ENCODE measurements at places on chromosomes 3 and 15.

- DNase-seq: no peak
These were observed 44.6 kb downstream of the SLC12A1 start for GRCh38 chr15:48250640-48251076.

DNA sequence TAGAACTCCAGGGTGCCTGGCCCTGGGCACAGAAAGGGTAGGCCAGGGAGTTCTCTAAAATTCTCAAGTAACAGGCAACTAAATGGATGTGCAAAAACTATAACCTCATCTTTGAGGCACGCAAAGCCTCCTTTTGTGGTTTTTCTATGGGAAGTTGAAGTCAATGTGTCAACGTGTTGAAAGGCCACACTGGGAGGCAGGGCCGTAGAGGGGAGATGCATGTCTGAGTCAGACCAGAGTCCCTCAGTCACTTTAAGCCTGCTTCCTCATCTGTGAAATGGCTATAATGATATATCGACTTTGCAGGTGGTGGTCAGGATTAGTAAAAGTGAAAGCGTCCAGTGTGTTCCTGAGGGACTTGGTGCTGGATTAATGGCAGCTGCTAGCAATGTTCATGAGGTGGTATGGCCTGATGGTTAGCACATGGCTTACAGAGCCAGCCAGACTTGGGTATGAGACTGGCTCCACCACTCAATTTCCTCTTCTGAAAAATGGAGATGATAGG, 17.0 kb downstream of the TGM5 start:
- DNase-seq: no peak

- DNase-seq: no peak
These were observed 152.0 kb downstream of the ZBBX start for GRCh38 chr3:167228135-167228534.

DNA sequence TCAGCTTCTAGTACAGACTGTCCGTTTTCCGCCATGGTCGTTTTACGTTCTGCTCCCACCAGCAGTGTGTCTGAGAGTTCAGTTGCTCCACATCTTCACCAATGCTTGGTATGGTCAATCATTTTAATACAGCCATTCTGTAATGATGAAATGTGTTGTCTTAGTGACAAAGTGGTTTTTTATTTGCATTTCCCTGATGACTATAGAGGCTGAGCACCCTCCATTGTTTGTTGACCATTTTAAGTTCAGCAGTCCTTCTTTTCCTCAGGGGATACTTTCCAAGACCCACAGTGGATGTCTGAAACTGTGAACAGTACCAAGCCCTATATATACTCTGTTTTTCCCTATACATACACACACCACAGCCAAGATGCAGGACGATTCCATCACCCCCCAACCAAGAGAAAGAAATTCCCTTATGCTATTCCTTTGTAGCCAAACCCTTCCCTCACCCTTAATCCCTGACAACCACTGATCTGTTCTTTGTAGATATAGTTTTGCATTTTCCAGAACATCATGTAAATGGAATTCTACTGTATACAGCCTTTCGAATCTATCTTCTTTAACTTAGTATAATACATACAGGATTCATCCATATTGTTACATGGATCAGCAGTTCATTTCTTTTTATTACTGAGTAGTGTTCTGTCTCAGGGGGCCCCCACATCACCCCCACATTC, 55.9 kb downstream of the C3orf20 start:
- no peak for DNase-seq

GRCh38 chr15:71295603-71296314, 180.5 kb downstream of the THSD4 start:
- no peak for DNase-seq

DNA sequence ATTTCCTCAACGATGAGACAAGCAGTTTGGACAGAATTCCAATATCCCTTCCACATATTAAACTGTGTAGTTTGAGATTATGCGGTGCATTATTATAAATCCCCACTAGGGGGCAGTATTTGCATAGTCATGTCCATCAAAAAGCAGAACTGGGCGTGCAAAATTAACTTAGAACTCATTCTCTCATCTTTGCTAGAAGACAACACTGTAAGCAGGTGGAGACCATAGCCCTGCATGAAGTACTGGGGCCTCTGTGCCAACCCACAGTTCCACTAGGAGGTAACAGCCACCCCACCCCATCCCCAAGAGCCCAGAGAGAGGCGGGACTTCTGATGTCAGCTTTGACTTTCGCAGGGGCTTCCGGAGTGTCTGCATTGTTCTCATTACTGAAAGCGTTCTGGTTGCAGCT, 106.6 kb upstream of the TMC3 start:
- DNase-seq: no peak

DNA sequence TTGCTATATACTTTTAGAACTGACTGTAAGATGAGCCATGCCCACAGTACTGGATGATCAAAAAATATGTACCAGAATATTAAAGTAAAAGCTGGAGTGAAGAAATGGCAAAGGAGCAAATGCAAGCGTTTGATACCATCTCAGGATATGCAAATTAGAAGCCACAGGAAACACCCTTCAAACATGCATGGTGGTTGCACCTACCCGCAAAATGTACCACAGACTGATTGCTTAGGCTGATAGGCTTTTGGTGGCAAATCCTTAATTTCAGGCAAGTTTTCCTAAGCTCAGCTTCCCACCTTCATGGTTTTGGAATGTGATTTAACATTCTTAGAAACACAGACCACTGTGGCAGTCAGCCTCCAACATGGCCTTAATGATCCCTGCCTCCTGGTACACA, 149.0 kb downstream of the PDZRN3 start:
- DNase-seq: no peak

DNA sequence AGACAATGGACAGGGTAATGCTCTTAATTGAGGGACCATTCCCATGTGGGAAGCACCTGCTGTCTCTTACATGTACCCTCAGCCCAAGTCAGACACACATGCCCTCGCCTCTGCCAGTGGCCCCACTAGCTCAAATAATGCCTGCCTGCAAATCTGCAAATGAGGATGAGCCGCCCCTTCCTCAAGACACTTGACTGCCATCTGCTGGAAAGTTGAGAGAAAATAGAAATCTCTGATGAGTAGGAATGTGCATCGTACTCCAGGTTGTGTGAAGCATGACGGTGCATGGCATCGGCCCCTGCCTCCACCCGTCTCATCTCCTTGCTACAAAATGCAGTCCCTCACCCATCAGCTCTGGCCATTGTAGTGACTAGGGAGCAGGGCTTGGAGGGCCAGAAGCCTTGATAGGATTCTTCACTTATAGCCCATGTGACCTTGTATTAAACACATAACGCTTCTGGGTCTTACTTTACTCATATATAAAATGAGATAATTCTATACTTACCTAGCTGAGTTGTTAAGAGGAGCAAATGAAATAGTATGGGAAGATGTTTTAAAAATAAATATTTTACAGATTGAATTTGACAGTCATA, 6.3 kb upstream of the SCN5A start:
- no peak for DNase-seq

GRCh38 chr3:187804745-187805121, 59.5 kb upstream of the BCL6 start:
- DNase-seq: no peak

DNA sequence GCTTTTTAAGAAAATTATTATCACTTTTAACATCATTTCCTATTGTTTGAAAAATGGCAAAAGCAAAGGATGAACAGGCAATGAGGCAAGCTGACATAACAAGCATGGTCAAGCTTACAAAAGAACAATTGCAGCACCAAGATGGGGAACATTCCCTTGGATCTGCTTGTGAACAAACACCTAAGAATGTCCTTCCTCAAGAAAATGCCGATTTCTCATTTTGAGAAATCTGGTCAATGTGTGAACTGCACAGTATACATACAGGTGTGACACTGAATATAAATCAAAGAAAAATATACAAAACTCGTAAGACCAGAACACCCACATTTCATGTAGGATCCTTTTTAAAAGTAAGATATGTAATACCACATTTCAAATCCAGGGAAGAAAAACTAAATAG, 58.9 kb downstream of the LRRFIP2 start:
- DNase-seq: no peak

DNA sequence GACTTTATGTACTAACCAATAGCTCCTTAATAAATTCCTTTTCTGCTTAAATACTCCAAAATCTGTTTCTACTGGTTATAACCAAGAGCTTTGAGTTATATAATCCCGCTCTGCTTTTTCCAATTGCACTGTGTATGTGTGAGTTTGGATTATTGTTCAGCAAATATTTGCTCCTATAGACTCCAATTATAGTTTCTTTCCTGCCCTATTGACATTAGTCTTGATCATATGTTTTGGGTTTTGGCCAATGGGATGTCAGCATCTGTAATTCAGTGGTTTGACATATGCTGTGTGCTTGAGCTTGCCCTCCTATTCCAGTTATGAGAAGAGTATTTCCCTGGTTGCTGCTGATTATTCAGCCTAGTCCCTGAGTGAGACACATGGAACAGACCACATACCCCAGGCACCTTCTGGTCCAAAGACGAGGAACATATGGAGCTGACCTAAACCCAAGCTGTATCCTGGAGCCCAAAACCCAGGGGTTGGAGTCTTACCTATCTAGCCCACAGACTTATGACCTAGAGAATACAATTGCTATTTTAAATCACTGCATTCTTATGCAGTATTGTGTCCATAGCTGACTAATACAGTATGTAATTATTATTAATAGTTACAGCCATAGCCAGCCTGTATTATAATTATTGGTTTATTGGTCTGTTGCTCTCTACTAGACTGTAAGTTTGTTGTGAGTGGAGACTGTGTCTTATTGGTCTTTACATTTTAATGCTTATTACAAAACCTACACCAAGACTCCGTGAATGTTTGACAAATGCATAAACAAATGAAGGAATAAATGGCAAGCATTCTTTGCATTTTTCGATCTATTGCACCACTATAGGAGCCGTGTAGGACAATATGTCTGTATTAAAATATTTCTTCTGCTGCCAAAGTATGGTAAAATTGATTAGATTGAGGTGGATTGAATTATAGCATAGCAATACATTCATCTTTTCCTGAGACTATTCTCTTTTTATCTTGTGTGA, 11.7 kb upstream of the ZNF280D start:
- no peak for DNase-seq

GRCh38 chr3:168436245-168436724, 340.6 kb upstream of the GOLIM4 start:
- DNase-seq: no peak

DNA sequence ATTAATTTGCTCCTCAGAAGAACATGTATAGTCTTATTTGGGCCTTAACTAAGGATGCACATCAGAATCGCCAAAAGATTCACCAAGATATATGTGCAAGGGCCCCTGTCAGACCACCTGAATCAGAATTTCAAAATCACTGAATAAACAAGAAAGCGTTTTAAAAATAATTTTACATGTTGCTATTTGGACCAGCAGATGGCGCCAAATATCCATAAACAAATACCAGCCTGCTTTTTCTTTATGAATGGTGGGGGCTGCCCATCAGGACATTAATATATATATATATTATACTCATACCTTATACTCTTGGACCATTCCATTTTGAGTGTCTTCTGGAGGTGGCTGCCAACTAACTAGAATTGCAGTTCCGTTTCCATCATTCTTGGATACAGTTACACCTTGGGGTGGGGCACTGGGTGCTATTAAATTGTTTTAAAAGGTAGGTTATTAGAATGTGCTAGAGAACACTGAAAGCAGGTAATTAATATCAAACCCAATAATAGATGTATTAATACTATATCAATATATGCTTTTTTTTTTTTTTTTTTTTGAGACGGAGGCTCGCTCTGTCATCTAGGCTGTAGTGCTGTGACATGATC, 1108.3 kb downstream of the ROBO1 start:
- no peak for DNase-seq

DNA sequence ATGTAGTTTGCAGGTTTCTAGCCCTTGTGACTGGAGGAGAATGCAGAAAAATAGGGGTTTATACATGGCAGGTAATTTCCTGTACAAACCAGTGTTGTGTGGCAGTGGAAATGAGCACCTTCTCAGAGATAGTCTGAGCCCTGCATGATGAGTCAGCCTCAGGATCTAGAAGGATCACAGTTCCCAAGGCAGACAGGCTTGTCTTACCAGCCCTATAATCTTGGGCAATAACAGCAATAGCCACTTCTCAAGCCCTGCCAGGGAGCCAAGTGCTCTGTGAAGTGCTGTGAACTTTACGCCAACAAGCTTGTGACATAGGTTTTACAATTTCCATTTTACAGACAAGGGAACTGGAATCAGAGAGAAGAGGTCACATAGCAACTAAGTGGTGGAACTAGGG, 89.4 kb downstream of the CD47 start:
- DNase-seq: no peak

GRCh38 chr3:23312866-23313265, 109.7 kb downstream of the UBE2E2 start:
- DNase-seq: no peak

- no peak for DNase-seq
These were observed 102.8 kb downstream of the XXYLT1 start for GRCh38 chr3:195168009-195168762.

- no peak for DNase-seq
These were observed 117.9 kb downstream of the TLE3 start for GRCh38 chr15:69979783-69980182.

- DNase-seq: no peak
These were observed 129.6 kb downstream of the CTNNB1 start for GRCh38 chr3:41328926-41329325.

- no peak for DNase-seq
These were observed 20.0 kb upstream of the IREB2 start for GRCh38 chr15:78417754-78418630.

GRCh38 chr15:69976366-69976994, 121.2 kb downstream of the TLE3 start:
- DNase-seq: peak; percentile 3

All from stimulated activated CD4-positive, alpha-beta T cell treated with anti-CD3 and anti-CD28 coated beads, Interleukin-1b, Interleukin-23, amount 100 ng/mL, for 1 hour (primary cell).